ENCODE measurements at places on chromosomes 11 and 22.
A peak's percentile ranks its signal among the peaks of the same experiment; 100 is the strongest.

DNA sequence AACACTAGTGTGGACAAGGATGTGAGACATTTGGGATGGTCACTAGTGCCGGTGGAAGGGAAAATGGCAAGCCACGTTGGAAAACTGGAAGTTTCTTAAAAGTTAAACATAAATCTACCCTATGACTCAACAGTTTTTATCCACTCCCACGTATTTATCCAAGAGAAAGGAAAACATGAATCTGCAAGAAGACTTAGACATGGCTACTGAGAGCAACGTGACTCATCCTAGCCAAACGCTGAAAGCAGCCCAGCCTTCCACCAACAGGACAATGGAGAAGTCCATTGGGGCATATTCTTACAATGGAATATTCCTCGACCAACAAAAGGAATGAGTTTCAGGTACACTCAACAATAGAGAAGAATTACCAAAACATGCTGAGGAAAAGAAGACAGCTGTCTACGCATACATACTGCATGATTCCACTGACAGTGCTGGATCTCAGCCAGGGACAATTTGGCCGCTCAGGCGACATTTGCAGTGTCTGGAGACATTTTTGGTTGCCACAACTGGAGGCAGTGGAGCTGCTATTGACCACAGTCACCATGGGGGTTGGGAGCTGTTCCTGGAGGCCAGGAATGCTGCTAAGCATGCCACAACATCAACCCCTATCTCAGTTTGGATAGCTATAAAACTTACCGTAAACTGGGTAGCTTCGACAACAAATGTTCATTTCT lies 21.2 kb downstream of the SYT13 start:
- DNase-seq = no peak

DNA sequence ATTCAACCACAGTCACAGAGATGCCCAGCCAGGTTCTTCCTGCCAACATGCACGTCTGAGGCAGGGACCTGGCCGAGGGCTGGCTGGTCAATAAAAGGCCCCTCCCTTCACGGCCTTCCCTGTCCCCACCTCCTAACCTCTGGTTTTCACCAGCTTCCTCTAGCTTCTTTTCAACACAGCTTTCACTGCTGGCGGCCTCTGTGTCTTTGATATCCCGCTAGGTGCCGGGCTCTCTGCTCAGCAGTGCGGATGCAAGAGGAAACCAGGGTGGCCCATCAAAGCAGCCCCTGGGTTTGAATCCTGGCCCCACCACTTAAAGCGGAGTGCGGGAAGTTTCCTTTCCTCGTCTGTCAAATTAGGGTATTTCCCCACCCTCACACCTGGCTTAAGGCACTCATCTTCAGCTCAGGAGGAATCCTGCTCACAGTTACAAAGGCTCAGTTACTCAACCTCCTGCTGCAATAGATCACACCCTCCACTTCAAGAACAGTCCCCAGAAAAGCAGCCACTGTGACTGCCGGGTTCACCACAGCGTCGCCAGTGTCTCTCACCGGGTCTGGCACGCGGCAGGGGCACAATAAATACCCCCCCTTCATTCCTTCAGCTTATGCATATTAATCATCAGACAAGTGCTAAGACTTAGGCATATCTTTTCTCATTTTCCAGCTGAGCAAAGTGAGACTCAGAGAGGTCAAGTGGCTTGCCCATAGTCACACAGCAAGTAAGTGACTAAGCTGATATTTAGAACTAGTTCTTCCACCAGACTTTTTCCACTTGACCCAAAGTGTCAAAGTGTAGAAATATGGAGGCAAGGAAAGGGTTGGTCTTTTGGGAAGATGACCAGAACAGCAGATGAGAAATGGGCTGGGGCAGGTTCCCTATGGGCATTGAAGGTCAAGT lies 45.7 kb downstream of the TXN2 start:
- DNase-seq = peak; percentile 73

DNA sequence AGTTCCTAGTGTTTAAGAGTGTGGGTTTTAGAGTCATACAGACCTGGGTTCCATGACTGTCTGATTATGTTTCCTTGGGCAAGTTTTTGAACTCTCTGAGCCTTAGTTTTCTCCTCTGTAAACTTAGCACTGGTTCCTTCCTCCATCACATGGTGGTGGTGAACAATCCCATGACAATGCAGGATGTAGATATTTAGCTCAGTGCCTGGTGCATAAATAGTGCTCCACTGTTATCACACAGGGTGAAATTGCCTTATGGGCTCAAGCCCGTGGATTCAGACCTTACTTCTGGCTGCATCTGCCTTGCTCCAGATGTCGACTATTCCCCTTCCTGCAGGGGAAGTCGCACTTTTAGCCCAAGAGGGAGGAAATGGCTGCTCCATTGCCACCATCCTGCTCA lies 62.7 kb downstream of the LDLRAD3 start:
- DNase-seq = no peak

DNA sequence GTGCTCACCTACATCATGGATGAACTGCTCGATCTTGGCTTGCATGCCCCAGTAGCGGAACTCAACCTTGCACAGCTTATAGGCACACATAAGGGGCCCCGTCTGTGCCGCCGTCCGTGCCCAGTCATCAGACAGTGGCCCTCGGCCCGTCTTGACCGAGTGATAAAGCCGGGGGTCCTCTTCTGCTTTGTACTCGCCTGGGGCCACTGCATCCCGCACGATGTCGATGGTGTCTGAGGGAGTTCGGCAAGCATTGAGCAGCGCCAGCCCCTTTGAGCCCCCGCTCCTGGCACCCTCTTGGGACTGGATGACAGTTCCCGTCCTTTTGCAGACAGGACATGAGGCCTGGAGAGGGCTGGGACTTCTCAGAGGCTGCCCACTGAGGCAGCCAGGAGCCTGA lies 3.3 kb downstream of the PITPNM1 start:
- DNase-seq = no peak

GRCh38 chr11:63592975-63593395 lies 21.2 kb downstream of the PLAAT3 start:
- DNase-seq = no peak

DNA sequence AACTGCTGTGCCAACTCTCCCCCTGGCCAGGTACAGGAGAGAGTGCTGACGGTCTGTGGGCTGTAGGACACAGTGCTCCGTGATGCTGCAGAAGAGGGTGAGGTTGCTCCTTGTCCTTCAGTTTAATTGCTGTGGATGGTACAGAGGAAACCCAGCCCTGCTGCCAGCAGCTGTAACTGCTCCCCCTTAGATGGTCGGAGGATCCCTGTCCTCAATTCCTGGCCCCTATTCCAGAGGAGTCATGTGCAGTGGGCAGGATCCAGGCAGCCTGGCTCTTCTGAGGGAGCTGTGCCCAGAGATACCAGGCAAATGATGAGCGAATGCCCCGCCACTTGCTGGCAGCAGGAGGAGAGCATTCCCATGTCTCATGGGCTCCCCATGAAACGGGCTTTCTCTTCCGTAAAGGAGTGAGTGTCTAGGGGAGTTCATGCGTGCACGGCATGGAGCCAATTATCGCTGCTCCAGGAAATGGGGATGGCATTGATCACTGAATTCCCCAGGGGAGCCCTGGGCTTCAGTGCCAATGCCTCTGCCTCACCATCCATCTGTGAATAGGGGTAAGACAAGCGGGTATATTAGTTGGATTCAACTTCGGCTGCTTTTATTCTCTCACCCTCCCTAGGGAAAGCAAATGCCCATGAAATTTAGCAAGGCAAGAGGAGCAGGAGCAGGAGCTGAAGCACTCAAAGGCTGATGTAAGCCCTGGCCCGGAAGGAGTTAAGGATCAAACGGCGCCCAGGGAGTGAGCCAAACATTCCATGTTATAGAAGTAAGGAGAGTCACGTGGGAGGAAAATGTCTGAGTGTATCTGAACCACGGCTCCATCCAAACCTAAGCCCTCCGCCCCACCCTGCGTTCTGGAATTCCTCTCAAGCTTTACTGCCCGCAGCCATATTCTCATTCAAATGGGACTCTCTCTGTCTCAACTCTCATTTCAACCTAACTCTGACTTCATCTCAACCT lies 51.0 kb upstream of the CSNK2A3 start:
- DNase-seq = no peak

DNA sequence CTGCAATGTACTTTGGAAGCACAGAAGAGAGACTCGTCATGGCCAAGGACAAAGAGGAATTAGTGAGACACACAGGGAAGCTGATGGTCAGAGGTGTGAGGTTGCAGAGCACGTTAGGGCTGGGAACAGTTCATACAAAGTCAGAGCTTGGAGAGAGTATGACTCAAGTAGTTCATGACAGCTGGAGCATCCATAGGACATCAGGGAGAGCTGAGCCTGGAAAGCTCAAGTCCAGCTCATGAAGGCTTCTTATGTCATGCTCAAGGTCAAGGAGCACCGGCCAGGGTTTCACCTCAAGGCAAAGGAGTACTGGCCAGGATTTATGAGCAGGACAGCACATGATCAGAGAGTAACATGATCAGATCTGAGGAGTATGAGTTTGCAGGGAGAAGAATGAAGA lies 64.6 kb upstream of the CHST1 start:
- no peak for DNase-seq

DNA sequence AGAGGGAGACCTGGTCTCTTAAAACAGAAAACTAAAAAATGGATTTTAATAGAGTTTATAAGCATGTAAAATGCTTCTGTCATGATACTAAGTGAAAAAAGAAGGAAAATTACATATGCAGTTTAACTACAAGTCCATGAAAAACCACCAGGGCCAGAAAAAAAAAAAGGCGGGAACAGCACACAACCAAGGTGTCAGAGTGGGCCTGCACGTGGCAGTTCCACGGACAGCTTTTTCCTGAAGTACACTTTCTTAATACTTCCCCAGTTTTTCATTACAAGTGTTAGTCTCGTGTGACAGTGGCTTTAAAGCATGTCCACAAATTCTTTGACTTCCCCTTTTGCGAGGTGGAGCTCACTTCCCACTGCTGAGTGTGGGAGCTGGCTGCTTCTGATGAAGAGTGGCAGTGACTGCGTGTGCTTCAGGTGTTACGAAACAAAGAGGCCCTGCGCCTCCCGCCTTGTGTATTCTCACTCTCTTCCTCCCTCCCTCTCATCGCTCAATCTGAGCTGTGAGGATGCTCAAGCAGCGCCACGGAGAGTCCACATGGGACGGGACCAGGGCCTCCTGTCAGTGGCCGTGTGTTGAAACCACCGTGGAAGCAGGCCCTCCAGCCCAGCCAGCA lies 16.4 kb downstream of the PPM1F start:
- no peak for DNase-seq

GRCh38 chr11:78228467-78228866 lies 39.7 kb downstream of the USP35 start:
- DNase-seq = no peak

GRCh38 chr11:64969209-64969608 lies 2.7 kb downstream of the MAJIN start:
- DNase-seq = no peak

DNA sequence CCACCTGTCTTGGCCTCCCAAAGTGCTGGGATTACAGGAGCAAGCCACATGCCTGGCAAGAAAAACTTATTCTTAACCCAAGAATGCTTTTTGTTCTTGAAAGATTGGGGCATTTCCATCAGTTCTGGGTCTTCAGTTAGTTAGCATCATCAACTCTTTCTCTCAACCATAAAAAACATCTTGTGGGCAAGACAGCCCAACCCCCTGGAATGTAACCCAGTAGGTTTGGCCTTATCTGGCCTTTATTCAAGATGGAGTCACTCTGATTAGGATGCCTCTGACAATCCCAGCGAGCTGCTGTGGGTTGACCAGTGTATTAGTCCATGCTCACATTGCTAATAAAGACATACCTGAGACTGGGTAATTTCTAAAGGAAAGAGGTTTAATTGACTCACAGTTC lies 9.2 kb upstream of the TPCN2 start:
- no peak for DNase-seq

- peak; percentile 5 for DNase-seq
Measured at GRCh38 chr11:44305470-44306051, 4.4 kb downstream of the ALX4 start.

DNA sequence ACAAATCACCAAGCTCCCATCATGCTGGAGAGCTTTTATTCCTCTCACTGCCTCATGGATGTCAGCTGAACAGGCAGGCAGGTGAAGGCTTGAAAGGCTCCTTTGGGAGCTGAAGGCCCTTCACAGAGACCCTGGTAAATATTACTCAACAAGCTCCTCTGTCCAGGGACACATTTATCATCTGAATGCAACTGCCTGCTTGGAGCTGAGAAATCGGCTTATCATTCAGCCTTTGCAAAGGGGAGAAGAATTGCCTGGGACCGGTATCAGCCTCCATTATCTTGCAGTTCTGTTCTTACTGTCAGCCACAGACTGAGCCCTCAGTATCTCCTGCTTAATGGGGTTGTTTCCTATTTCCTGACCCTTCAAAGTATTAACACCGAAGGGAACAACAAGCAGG lies 113.8 kb upstream of the PITPNB start:
- no peak for DNase-seq

GRCh38 chr11:28168718-28169117 lies 60.5 kb downstream of the METTL15 start:
- DNase-seq = no peak

GRCh38 chr11:74954199-74954598 lies 5.1 kb downstream of the SPCS2 start:
- no peak for DNase-seq

DNA sequence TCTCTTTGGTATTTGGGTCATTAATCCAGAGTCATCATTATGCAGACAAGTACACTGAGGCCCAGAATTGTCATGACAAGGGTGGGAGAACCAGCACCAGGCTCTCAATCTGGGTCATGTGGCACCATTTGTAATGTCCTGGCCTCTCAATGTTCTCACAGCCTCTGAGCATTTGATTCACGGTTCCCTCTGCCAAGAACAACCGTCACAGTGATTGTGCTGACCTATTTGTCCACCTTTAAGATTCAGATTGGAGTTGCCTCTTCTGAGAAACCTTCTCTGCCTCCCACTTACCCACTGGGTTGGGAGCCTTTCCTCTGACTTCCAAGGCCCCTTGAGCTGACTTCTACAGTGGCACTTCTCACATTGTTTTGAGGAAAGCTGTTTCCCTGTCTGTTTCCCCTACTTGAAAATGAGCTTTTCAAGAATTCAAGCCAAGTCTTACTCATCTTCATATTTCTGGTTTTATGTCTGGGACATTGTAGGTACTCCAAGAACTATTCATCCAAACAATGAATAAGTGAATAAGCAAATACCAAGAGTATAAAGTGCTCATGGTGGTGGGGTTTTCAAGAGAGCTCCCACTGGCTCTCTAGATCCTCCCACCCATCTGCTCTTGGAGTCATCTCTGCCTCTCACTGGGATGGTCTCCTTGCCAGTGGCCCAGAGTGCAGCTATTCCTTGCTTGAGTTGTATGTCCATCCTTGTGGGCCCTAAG lies 126.4 kb upstream of the E2F8 start:
- DNase-seq = no peak

DNA sequence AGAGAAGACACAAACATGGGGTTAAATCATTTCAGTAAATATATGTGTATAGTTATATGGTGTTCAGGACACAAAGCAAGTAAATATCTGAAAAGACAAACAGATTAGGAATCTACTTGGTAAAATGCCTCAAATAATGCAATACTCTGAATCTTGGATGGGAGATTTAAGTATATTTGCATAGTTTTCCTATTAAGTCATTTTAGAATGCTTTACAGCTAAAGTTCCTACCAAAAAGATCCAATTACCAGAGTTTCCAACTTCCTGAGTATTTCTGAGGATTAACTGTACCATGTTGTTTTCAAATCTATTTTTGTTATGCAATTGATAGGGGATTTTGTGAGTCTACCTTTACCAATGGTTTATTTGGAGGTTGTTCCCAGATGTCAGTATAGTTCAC lies 424.4 kb upstream of the CCDC179 start:
- no peak for DNase-seq

GRCh38 chr11:93639548-93639947 lies 21.9 kb upstream of the CEP295 start:
- no peak for DNase-seq

- no peak for DNase-seq
Measured at GRCh38 chr11:70305501-70305900, 35.0 kb downstream of the PPFIA1 start.

All from CD4-positive, alpha-beta T cell treated with Interleukin-6 at 100 ng/mL for 8 hours (primary cell).